ENCODE measurements at places on chromosomes 12 and 14.

DNA sequence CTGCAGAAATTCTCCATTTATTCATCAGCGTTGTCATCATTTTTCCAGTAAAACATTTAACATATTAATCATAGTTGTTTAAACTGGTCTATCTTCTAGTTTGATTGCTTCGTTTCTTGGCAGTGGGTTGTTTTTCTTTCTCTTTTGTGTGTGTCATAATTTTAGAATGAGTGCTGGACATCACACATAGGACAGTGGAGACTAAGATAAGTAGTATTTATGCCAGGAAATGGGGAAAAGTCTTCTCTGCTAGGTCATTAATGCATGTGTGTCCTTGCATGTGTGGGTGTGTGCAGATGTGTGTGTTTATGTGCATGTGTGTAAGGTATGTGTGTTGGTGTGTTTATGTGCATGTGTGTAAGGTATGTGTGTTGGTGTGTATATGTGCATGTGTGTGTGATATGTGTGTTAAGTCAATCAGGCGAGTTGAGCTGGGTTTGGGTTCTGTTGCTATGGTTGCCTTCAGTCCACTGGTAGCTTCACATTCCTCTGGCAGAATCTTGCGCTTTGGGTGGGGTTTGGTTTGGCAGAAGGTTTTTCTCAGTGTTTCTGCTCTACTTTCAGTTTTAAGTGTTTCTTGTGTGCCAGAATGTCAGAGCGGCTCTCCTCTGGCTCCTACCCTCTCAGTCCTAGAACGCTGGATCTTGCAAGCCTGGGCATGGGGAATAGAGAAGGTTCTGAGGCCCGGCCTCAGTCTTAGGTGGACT lies 7.8 kb upstream of the ADGRD1 start:
- no peak for DNase-seq

- no peak for DNase-seq
These were observed 73.9 kb downstream of the IRF2BPL start for GRCh38 chr14:76954394-76955190.

DNA sequence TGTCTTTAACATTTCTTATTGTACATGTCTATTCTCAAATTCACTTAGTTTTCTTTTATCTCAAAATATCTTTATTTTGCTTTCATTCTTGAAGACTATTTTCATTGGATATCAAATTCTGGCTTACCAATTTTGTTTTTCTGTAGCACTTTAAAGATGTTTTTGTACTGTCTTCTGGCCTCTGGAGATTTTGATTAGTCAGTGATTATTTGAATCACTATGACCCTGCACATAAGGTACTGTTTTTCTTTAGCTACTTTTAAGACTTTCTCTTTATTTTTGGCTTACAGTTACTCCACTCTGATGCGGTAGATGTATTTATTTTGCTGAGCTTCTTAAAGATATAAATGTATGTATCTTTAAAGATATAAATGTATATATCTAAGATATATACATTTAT lies 49.6 kb downstream of the MYRFL start:
- no peak for DNase-seq

DNA sequence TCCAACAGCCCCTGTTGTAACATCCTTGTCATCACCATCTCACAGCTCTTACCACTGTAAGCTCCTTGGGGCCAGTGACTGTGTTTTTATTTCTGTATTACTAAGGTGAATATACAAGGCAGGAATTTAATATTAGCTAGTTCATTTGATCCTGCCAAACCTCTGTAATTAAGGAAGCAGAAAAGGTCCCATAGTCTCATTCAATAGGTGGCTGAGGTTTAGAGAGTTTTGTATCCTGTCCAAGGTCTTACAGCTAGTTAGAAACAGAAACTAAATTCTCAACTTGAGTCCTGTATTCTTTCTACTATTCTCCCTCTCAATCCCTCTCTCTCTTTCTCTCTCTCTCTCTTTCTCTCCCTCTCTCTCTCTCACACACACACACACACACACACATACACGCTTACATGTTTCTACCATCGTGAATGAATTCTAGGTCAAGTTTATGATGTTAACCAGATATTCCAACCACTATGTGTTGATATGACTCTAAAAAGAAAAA lies 543 bp upstream of the GLIPR1 start:
- no peak for DNase-seq

- DNase-seq: no peak
These were observed 1655.3 kb upstream of the FLRT2 start for GRCh38 chr14:83874662-83875061.

DNA sequence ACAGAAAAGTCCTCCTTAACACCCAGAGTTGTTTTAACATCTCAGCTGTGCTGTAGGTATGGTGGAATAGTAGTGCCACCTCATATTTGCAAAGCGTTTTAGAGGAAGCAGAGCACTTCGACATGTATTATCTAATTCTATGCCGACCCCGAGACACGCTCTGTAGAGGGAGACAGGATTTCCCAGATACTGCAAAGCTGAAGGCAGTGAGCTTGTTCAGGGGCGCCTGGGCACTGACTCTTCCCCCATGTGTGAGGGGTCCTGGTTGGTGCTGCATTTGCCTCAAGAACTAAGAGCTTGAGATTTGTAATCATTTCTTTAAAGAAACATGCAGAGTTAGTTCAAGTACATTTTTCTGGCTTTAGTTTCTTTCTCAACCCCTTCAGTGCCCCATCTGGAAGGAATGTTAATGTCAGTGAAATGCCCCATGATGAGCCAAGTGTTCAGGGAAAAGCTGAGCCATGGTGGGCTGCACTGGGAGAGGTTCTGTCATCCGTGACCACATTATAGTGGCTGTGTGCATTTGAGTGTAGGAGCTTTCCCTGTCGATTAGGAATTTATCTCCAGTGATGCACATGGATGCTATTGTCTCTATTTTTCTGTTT lies 66.3 kb downstream of the MBIP start:
- DNase-seq: no peak

GRCh38 chr14:26143057-26143456 lies 454.8 kb downstream of the NOVA1 start:
- no peak for DNase-seq
